AG04449 (cell line): ENCODE measurements at places on chromosomes 6 and 20.

- DNase-seq = no peak
These were observed 36.0 kb downstream of the KIAA1755 start for GRCh38 chr20:38224531-38224930.

- no peak for DNase-seq
These were observed 5.5 kb downstream of the BFSP1 start for GRCh38 chr20:17525650-17526049.

DNA sequence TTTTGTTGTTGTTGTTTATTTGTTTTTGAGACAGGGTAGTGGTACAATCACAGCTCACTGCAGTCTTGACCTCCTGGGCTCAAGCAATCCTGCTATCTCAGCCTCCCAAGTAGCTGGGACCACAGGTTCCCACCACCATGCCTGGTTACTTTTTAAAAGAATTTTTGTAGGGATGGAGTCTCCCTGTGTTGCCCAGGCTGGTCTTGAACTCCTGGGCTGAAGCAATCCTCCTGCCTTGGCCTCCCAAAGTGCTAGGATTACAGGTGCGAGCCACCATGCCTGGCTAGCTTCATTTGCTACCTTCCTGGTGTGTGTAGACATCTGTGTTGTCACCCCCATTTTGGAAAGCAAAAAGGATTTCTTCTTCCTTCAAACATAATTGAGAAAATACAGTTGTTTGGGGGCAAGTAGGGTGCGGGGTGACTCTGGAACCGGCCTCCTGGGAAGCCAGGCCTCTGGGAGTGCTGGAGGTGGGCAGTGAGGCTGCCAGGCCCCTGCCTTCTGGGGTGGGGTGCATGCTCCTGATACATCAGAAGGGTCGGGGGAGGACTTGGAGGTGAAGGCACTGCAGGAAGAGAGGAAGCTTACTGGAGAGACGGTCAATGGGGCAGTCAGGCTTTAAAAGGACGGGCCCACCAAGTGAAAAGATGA lies 28.4 kb downstream of the SYNJ2 start:
- DNase-seq = no peak

DNA sequence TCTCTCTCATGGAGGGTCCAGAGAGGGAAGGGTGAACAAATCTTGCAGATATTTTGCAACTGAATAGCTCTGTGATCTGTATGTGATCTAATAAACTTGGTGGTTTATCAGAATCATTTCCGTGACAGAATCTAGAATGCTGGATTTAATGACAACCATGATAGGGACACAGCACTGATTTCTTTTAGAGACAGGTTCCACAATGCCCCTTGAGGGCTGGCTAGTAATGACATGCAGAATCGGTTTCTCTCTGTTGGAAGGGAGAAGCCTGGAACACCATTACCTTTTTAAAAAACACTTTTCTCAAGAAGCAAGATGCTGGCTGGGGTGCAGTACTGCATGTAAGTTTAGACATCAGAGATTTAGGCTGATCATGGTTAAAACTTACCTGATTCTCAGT lies 313.4 kb downstream of the CDH26 start:
- DNase-seq = no peak

DNA sequence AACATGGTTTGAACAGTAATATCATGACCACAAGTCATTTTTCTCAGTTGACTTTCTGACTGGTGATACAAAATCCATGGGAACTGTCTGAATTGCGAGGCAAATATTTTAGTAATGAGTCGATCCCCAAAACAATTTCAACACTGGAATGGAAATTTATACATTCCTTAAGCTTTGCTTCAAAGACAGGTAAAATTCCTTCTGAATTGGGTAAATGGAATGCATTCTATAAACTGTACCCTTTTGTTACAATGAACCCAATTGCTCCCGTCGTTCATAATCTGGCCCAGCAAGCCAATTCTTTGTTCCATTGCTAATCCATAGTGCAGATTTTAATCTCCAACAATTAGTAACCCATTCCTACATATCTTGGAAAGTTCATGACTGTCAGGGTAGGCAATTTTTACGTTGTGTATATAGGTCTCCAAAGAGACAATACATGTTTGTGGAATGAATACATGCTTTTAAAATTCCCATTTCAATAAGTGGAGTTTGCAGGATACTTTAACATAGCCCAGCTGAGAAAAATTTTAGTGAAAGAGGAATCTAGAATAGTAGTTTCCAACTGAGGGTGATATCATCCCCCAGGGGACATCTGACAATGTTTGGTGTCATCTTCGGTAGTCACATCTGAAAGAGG lies 32.7 kb downstream of the CYP24A1 start:
- no peak for DNase-seq

- no peak for DNase-seq
These were observed 30.1 kb upstream of the SLC16A10 start for GRCh38 chr6:111057074-111057752.
